ENCODE measurements at places on chromosomes 5 and 9. TPM values are rescaled to one million over a fixed set of nuclear protein-coding genes. Genes with fewer than 3 reads are reported as not detected.

GRCh38 chr5:142305211-142305610 is 19.6 kb downstream of the SPRY4 start:
- H3K4me3 ChIP-seq = no peak overlapping the region
- peak overlapping the region; percentile 4 for H3K27ac ChIP-seq
- no peak for DNase-seq
- peaks cover 3% of the 10 kb centered on the region for H3K36me3 ChIP-seq
- peaks cover 17% of the 10 kb centered on the region for H3K4me1 ChIP-seq
- H3K27me3 ChIP-seq = no peaks in the 10 kb centered on the region

- H3K27me3 ChIP-seq = no peaks in the 10 kb centered on the region
- no peak overlapping the region for H3K27ac ChIP-seq
- H3K4me3 ChIP-seq = no peak overlapping the region
Observed at GRCh38 chr9:37587521-37587920, 4.9 kb downstream of the TOMM5 start.

DNA sequence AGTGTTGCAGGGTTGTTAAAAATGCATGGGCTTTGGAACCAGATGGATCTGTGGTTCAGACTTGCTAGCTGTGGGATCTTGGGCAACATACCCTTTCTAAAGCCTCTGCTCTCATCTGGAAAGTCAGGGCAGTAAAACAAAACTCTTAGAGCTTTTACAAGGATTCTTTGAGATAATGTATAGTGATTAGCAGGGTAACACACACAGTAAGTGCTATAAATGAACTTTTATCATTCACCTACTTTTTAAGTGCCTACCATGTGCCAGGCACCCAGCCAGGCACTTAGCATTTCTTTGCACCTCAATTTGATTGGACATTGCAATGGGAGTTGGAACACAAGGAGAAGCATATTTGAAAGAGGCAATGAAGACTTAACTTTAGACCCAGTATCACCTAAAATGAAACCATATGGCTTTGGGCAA is 208.6 kb upstream of the PAPPA start:
- peaks cover 43% of the 10 kb centered on the region for H3K4me1 ChIP-seq
- no peaks in the 10 kb centered on the region for H3K27me3 ChIP-seq
- H3K27ac ChIP-seq = peak overlapping the region; percentile 98

DNA sequence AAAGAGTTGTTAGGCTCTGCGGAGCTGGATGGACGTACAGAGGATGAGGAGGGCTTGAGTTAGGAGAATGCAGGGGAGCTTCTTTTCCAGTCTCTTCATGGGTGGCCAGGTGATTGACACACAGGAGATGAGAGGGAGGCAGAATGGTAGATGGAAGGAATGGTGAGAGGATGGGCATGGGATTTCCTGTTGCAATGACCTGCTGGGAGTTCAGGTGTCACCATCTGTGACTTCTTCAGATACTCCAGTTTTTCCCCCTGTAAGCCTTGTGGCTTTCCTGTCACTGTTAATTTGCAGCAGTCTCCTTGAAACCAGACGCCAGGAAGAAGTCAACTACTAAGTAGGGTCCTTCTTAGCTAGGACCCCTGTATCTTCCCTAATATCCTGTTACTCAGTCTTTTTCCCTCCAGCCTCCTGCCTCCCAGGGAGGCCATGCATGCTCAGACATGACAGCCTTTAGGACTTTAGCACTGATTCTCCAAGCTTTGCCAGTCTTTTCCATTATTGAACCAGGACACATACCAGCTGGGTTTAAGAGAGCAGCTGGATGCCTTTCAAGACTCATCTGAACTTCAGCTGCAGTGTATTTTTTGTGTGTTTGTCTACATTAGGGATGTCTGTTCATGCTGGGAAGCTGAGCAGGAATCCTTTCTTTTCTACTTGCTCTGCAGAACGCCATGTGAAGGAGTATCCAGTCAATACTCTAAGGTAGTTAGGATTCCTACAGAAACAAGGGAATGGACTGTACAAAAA is 67.2 kb upstream of the CD180 start:
- H3K27ac ChIP-seq = peak overlapping the region; percentile 23
- peaks cover 24% of the 10 kb centered on the region for H3K4me1 ChIP-seq
- H3K27me3 ChIP-seq = no peaks in the 10 kb centered on the region
- H3K36me3 ChIP-seq = no peaks in the 10 kb centered on the region

GRCh38 chr5:151612689-151613427 is 21.7 kb upstream of the FAT2 start:
- no peak overlapping the region for H3K4me3 ChIP-seq
- H3K36me3 ChIP-seq = no peaks in the 10 kb centered on the region
- H3K27me3 ChIP-seq = peaks cover 4% of the 10 kb centered on the region
- no peak for DNase-seq
- H3K4me1 ChIP-seq = peaks cover 23% of the 10 kb centered on the region

GRCh38 chr5:145637396-145637795 is 197.7 kb downstream of the PRELID2 start:
- H3K4me3 ChIP-seq = no peak overlapping the region
- no peaks in the 10 kb centered on the region for H3K4me1 ChIP-seq
- H3K36me3 ChIP-seq = no peaks in the 10 kb centered on the region
- no peaks in the 10 kb centered on the region for H3K27me3 ChIP-seq

DNA sequence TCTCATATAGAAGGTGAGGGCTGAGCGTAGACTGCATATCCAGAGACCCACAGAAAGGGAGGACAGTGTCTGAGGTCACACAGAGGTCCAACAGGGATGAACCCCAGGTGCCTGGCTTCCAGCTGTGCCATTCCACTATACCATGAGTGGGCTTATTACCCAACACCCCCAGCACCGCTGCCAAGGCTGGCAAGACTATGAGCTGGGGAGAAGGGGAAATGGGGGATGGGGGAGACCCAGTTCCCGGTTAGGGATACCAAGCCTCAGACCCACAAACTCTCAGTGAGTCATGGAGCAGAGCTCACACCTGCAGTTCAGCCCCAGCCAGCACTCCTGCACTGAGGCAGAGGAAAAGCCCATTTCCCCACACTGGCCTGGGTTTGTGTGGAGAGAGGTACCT is 106.4 kb downstream of the PSD2 start:
- peaks cover 58% of the 10 kb centered on the region for H3K27me3 ChIP-seq
- peaks cover 6% of the 10 kb centered on the region for H3K4me1 ChIP-seq
- DNase-seq = no peak
- H3K36me3 ChIP-seq = no peaks in the 10 kb centered on the region
- no peak overlapping the region for H3K27ac ChIP-seq
- no peak overlapping the region for H3K4me3 ChIP-seq

DNA sequence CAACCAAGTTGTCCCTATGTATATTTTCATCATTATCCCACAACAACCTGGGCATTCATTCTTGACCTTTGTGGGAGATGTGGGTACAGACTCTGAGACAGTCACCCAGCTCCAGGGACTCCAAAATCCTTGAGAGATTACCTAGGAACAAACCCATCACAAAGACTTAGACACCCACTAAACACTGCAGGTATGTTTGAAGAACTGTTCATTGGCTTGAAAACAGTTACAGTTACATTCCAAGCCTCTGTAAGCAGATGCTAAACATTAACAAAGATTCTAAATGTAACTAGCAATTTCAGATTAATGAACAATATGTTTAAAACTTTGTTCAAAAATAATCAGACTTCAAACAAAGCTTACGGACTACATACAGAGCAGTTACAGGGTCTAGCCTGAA is 24.7 kb downstream of the DEPDC1B start:
- peaks cover 7% of the 10 kb centered on the region for H3K4me1 ChIP-seq
- no peaks in the 10 kb centered on the region for H3K27me3 ChIP-seq
- H3K4me3 ChIP-seq = no peak overlapping the region
- DNase-seq = no peak
- no peaks in the 10 kb centered on the region for H3K36me3 ChIP-seq

DNA sequence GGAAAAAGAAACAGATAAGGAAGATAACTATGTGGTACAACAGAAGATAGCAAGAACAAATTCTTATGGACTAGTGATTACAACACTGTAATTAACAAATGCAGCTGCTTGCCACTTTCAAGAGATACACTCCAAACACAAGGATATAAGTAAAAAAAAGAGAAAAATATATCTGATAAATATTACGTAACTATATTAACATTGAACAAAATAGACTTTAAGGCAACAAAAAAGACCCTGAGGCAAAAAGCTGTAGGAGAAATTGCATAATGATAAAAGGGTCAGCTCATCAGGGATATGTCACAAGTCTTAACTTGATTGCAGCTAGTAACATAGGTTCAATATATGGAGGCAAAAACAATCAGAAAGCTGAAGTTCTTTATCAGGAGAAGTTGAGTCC is 51.3 kb upstream of the RNF130 start:
- no peak overlapping the region for H3K27ac ChIP-seq
- no peaks in the 10 kb centered on the region for H3K36me3 ChIP-seq
- peaks cover 38% of the 10 kb centered on the region for H3K27me3 ChIP-seq
- H3K4me1 ChIP-seq = no peaks in the 10 kb centered on the region
- DNase-seq = no peak

DNA sequence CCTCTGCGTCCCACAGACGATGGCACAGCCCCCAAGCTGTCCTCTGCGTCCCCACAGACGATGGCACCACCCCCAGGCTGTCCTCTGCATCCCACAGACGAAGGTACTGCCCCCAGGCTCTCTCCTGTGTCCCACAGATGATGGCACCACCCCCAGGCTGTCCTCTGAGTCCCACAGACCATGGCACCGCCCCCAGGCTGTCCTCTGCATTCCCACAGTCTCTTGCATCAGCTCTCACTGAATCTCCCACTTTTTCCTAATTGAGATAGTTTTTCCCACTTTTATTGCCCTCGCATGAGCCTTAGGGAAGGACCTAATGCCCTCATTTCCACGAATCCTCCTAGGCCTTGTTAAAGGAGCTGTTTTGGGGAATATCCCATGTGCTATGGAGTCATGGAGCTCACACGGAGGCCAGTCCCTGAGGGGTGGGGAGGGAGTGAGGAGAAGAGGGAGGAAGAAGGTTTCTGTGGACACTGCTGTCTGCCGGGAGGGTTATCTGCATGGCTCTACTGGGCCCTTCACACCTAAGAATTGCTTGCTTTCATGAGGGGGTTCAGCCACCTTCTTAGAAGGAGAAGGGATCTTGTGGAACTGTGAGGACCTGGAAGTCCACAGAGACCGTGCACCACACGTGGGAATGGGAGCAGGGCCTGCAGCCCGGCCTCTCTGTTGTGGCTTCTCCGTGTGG is 58.2 kb upstream of the PTCH1 start:
- H3K36me3 ChIP-seq = no peaks in the 10 kb centered on the region
- H3K4me1 ChIP-seq = peaks cover 9% of the 10 kb centered on the region
- no peak overlapping the region for H3K4me3 ChIP-seq

- peaks cover 42% of the 10 kb centered on the region for H3K4me1 ChIP-seq
- no peak overlapping the region for H3K27ac ChIP-seq
- no peak for DNase-seq
Observed at GRCh38 chr9:127124111-127124531, 1.7 kb upstream of the ANGPTL2 start.

- H3K27ac ChIP-seq = no peak overlapping the region
- DNase-seq = no peak
- H3K4me1 ChIP-seq = no peaks in the 10 kb centered on the region
Observed at GRCh38 chr5:37966871-37967270, 127.0 kb upstream of the GDNF start.

DNA sequence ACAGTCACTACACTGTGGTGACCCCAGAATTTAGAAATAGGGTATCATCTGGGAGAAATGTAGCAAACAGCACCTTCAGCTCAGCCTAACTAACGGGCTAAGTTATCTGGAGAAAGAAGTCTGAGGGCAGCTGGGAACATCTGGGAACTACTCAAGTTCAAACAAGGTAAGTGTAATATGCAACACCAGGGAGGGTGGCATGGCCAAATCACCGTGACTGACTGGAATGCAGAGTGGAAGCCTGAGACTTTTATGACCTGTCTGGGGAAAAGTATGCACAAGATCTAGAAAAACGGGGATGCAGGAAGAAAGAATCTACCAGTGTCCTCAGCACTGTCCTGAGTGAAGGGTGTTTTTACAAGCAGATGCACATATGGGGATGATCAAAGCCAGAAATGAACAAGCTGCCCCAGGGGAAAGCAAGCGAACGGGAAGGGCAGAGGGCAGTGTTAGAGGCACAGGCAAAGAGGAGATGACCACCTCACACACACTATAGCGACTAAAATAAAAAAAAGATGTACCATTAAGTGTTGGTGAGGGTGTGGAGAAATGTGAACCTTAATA is 59.9 kb downstream of the SERINC5 start:
- H3K27ac ChIP-seq = peak overlapping the region; percentile 11
- H3K4me3 ChIP-seq = no peak overlapping the region

DNA sequence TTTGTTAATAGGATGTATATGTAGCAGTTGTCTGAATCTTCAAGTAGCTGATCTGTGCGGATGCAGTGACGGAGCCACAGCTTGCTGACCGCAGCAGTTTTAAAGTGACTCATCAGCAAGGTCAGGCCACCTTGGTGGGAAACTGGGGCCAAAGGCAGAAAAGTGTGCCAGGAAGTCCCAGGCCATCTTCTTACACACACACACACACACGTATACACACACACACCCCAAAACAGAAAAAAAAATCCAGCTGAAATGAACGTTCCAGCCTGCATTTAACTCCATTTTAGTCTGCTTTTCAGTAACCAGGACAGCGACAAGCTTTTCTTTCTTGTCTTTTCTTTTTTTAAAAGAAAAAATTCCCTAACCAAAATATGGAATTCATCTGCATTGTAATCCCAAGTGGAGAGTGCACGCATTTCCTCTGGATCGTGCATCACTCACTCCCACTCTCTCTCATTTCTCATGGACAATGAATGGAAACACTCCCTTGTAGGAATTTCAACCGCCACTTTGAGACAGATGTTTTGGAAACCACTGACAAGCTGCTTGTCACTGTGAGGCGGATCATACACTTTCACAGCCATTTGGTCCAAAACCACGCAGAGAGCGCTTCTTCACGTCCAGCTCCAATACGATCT is 103.9 kb downstream of the LHFPL2 start:
- H3K4me1 ChIP-seq = peaks cover 70% of the 10 kb centered on the region
- H3K4me3 ChIP-seq = no peak overlapping the region
- DNase-seq = peak; percentile 62
- H3K36me3 ChIP-seq = peaks cover 24% of the 10 kb centered on the region

- H3K4me1 ChIP-seq = no peaks in the 10 kb centered on the region
- peaks cover 35% of the 10 kb centered on the region for H3K36me3 ChIP-seq
- DNase-seq = no peak
- no peak overlapping the region for H3K4me3 ChIP-seq
Observed at GRCh38 chr5:78419396-78419795, 59.0 kb downstream of the SCAMP1 start.

DNA sequence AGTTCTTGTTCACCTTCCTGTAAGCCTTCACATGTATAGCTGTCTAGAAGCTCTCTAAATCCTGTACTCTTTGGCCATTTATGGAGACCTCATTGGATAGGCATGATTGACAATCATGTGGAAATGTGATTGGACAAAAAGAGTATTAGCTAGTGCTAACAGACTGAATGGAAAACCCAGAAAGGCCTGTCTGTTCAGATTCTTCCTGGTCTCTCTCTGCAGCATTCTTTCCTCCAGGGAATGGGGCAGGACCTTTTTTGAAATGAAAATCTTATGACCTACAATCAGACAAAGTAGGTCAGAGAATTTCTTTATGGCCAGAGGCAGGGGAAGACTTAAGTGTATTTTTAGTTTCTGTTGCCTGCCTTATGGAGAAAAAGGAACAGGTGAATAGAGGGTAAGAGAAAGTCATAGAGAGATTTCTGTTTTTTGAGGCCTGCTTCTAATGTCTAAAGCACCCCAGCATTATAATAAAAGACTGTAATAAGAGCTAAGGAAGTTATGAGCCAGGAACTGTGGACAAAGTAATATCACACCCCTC is 152.4 kb upstream of the CCDC152 start:
- H3K27ac ChIP-seq = no peak overlapping the region
- peaks cover 6% of the 10 kb centered on the region for H3K27me3 ChIP-seq
- H3K4me1 ChIP-seq = no peaks in the 10 kb centered on the region
- no peaks in the 10 kb centered on the region for H3K36me3 ChIP-seq

Gene PCDHGB3
- total RNA-seq = 0.19 TPM

Gene SGCD
- 13.1 TPM for total RNA-seq

Gene SPAG8
- 2.4 TPM for total RNA-seq

Gene TLE1
- total RNA-seq = 60.6 TPM

Gene IRX1
- 11.8 TPM for total RNA-seq

Gene STC2
- 334 TPM for total RNA-seq

Gene PCDHA4
- 12.8 TPM for total RNA-seq

Gene SIT1
- not detected for total RNA-seq

Gene PDLIM4
- total RNA-seq = 47.8 TPM

Gene PCDHGB5
- total RNA-seq = 1.3 TPM

Gene GLIPR2
- 30.6 TPM for total RNA-seq
